Activated naive CD4-positive, alpha-beta T cell treated with anti-CD3 and anti-CD28 coated beads for 36 hours (primary cell): ENCODE measurements at places on chromosomes 4 and X. TPM values are rescaled to one million over a fixed set of nuclear protein-coding genes. Genes with fewer than 3 reads are reported as not detected.

Gene CTAG2
- not detected for total RNA-seq

Gene TBX22
- not detected for total RNA-seq

Gene BMPR1B
- not detected for total RNA-seq

Gene ERVMER34-1
- total RNA-seq, result 0.14 TPM

Gene XAGE1B
- not detected for total RNA-seq

DNA sequence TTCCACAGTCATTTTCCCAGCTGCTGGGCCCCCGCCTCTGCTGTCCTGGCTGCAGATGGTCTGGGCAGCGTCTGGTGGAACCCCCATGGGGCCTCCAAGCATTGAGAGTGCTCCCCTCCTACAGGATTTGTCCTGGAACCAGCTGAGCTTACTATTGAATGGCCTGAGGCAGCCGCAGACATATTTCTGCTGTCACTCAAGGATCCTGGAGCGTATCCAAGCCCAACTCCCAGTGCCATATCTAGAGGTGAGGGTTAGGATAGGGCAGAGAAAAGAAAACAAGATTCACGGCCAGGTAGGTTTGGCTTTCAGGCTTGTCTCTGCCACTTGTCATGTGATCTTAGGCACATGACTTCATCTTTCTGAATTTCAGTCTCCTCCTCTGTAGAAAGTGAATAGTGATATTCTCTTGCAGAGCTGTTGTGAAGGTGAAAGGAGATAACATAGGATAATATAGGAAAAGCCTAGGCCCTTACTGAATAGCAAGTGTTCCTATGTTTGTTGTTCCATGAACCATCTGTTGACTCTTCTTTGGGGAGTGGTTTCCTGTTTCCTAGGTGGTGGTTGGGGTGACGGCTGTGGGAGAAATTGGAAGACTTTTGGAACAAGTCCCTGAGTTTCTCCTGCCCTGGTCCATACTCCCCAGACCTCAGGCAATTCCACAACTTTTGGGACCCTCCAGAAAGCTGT lies 52.3 kb downstream of the SEPSECS start:
- no peak for DNase-seq

DNA sequence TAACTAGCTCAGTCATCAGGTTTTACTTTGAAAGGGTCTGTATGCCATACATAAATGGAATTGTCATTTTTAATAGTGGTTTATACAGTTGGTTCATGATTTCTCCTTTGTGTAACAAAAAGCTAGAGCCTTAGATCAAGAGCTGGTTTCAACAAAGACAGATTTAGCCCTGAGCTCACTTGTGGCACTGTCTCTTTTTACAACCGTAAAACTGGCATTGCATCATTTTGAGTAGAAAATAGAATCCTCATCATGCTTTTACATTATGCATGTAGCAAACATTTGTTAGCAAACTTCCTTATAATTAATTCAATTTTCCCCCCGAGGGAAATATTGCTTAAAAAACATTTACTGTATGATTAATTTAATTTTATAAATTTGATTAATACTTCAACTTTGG lies 1871.5 kb downstream of the ARAP2 start:
- no peak for DNase-seq

DNA sequence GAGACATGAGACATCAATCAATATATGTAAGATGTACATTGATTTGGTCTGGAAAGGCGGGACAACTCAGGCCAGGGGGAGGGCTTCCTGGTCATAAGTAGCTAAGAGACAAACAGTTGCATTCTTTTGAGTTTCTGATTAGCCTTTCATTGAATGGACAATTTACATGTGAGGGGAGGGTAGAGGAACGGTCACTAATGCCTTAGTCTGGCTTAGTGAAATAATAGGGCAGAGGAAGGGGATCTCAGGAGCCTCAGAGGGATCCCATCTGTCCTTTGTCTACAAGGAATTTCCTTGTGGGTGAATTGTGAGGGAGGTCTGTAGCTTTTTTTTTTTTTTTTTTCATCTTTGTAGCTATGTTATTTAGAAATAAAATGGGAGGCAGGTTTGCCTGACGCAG lies 88.3 kb downstream of the GK start:
- no peak for DNase-seq

GRCh38 chr4:140448830-140449229 lies 21.4 kb upstream of the CLGN start:
- no peak for DNase-seq

- no peak for DNase-seq
These were observed 48.6 kb downstream of the LRP2BP start for GRCh38 chr4:185346975-185347601.

- DNase-seq, result no peak
These were observed 12.8 kb upstream of the TMSB4X start for GRCh38 chrX:12962041-12962504.

DNA sequence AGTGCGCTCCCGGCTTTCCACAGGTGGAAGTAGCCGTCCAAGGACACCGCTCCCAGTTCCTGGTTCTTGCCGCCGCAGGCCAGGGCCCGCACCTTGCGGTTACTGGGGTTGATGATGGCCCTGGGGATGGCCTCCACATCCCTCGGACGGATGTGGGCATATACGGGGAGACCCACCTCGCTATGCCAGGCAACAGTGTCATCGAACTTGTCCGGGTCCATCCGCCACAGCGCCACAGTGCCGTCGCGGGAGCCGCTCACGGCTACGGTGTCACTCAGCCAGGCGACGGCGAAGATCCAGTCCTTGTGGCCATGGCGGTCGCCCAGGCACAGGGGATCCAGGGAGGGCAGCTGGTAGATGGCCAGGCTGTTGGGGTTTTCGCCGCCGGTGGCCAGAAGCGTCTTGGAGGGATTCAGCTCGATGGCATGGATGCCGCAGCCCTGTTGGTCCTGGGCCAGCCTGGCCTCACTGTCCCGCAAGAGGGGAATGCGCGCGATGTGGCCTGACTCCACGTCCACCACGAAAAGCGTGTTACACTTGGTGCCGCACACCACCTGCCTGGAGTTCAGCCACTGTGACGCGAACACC lies 795 bp downstream of the DCAF12L1 start:
- DNase-seq, result no peak

DNA sequence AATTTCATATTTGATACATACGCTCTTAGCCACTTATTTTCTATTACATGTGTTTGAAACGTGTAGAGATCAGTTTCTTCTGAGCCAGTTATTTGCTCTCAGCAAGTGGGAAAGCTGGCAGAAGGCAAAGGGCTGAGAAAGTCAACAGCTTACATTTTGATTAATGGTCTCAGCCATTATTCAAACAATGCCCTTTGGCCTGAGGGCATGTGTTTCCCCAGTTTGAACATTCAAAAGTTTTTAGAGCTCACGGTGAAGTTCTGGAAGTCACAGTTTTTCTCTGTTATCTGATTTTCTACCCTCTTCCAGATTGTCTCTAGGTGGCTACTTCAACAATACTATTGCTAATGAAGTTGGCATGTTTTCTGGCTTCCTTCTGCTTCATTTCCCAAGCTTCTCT lies 591.8 kb upstream of the CPEB2 start:
- no peak for DNase-seq

DNA sequence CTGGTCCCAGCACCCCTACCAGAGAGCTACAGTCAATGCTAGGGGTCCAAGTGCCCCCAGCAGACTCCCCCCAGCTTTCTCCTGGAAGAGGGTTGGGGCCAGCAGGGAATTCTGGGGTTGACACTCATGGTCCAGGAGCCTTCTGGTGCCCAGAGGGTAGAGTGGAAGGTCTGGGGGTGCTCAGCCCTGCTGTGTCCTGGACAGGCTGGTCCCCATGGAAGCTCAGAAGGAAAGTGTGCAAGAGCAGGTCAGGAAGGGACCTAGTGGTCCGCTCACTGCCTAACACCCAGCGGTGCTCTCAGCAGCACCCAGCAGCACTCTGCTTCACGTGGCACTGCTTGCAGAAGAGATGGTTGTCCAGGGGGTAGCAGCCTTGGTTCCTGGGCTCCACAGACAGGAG lies 6.9 kb downstream of the TEX13C start:
- no peak for DNase-seq

DNA sequence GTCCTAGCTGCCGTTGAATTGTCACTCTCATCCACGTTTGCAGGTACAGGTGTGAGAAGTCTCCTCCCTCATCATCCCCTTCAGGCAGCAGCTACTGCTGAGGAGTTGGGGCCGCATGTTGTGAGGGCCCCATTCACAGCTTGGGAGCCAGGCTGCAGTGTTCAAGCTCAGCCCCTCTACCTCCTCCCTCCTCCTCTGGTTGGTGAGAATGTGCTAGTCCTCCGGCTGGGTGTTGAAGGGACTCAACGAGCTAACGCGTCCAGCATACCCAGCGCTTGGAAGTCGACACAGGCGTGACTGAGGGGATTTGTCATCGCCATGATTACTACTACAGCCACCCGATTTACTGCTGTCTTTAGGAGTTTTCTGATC lies 82.0 kb upstream of the PSAPL1 start:
- no peak for DNase-seq

- no peak for DNase-seq
These were observed 389.4 kb downstream of the GALNTL6 start for GRCh38 chr4:172202480-172203076.
